ENCODE measurements at places on chromosomes 1 and 21.

- DNase-seq, result no peak
Measured at GRCh38 chr1:208336137-208336518, 91.9 kb upstream of the PLXNA2 start.

GRCh38 chr1:209356976-209357377 lies 226.5 kb upstream of the CAMK1G start:
- DNase-seq, result no peak

GRCh38 chr1:115056395-115056798 lies 26.8 kb downstream of the TSHB start:
- no peak for DNase-seq

DNA sequence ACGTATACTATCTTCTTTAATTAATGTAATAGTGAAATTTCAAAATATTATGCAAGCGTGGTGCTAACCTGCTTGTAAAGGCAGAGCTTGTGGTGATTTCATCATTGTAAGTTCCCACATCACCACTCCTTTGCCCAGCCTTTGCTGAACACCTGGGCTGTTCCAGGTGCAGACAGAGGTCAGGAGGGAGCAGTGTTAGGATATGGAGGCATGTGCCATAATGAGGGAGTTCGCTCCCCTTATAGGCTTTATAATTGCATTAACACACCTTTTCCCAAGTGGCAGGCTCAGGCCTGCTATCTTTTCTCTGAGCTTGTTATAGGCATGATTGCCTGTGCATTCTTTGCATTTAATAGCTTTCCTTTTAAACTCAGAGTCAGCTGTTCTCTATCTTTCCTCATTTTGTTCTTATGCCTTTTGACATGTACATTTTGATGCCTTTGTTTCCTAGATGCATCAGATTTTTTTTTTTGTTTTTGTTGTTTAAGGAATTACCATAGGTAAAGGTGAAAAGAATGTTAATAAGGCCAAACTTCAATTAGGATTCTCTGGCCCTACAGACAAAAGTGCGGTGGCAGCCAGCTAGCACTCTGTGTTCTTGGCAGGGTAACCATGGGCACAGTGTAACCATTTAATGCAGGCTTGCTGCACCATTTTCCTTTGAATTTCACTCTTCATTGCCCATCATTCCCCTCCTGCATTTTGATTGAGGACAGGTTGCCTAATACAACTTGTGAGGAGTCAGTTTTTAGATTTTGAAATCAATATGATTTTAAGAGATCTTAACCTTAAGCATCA lies 12.6 kb downstream of the NPL start:
- no peak for DNase-seq

GRCh38 chr1:67053535-67053784 lies 488 bp downstream of the SLC35D1 start:
- DNase-seq, result no peak

GRCh38 chr1:112457955-112458354 lies 50.8 kb upstream of the WNT2B start:
- DNase-seq, result no peak
